CD8-positive, alpha-beta memory T cell (primary cell): ENCODE measurements at places on chromosomes 2 and 18.
A peak's percentile ranks its signal among the peaks of the same experiment; 100 is the strongest.

DNA sequence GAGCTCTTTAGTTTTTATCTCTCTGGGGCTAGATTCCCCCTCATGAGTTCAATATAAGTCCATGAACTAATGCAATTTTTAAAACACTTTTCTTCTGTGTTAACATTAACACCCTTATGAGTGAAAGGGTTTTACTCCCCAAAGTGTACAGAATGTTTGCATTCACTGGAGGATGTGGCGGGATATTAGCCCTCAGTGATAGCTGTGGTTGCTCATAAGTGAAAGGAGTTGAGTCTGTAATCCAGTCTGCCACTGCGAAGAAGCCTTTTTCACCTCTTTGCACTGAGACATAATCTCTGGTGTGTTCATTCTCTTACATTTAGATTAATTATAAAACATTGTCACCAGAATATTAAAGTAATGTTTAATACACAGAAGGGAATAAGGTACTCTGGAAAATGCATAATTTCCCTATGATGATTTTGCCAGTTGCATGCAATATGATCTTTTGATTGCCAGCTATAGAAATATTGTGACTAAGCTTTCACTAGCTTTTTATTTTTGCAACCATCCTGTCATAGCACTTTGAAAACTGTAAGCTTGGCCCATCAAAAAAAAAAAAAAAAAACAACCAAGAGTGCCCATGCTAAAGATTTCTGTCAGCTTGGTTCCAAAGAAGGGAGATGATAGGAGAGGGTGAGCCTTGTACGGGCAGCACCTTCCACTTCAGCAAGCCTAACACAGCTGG, 113.2 kb downstream of the BCL11A start:
- no peak for DNase-seq

- DNase-seq, result no peak
These were observed 49.1 kb downstream of the HDAC4 start for GRCh38 chr2:239351687-239352086.

DNA sequence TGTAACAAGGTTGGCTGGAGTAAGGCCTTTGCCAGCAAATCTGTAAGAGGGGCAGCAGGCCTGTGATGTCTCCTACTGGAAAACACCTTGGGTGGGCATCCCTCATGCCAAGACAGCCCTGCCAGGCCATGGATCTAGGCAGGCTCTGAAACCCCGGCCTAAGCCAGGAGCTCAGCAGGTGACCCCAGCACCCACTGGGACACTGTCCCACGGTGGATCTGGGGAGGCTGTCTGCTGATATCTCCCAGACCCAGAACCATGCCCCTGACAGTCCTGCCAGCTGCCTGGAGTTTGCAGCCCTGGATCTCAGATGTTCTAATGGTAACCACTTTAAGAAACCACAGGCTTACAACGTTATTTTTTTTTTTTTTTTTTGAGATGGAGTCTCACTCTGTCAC, 117.7 kb downstream of the ZNF516 start:
- DNase-seq, result no peak

GRCh38 chr2:171492664-171493063, 29.6 kb upstream of the CYBRD1 start:
- DNase-seq, result no peak

GRCh38 chr2:226467221-226467620, 332.4 kb downstream of the IRS1 start:
- DNase-seq, result no peak

DNA sequence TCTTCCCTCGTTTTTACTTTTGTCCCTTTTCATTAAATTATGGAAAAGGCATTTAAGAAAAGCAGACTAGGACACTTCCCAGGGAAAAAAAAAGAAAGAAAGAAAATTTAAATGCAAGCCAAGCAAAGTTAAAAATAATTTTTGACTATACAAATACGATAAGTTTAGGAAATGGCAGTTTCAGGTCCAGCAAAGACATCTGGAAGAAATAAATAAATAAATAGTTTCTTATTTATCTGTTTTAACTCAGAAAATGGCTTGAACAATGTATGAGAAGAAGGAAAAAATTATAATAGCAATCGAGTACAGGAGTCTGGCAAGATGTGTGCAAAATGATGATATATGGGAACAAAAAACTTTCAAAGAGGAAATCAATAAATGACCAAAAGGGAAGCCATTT, 114.6 kb upstream of the NCKAP5 start:
- no peak for DNase-seq

- no peak for DNase-seq
These were observed 23.9 kb upstream of the SCYGR5 start for GRCh38 chr2:227642656-227643055.

GRCh38 chr2:7289697-7290096, 372.5 kb downstream of the RNF144A start:
- DNase-seq, result no peak

DNA sequence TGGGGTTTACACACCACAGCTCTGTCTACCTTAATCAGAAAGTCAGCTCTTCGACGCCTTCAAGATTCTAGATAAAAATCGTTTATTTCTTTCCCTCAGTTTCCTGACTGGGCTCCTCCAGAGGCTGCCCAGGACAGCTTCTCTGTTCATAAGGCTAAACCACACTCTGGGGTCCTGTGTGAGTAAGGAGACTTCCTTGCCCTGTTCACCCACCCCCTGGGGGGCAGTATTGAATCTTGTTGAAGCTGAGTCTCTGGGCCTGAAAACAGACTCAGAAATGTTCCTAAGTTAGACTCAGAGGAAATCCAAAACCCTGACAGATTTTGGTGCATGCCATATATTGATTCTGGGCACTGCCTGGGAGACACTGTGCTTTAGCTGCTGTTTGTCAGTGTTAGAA, 43.0 kb downstream of the G6PC2 start:
- no peak for DNase-seq

GRCh38 chr2:155381436-155381835, 682.9 kb downstream of the KCNJ3 start:
- DNase-seq, result no peak

DNA sequence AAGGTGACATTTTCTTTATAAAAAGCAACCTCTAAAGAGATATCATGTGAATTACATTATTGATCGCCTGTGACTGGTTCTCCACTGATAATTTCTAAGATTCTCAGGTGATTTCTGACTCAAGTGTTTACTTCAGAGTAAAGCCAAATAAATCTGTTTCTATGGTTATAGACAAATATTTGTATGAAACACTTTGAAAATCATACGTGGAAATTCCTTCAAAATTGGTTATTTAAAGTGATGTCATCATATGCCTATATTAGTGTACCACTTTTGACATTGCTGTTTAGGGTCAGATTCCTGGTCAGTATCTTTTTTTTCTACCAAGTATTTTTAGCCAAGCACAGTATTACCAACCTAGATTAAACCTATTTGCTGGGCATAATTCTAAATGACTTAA, 881.3 kb upstream of the FAM98A start:
- no peak for DNase-seq

GRCh38 chr18:48206887-48207286, 202.3 kb downstream of the ZBTB7C start:
- no peak for DNase-seq

DNA sequence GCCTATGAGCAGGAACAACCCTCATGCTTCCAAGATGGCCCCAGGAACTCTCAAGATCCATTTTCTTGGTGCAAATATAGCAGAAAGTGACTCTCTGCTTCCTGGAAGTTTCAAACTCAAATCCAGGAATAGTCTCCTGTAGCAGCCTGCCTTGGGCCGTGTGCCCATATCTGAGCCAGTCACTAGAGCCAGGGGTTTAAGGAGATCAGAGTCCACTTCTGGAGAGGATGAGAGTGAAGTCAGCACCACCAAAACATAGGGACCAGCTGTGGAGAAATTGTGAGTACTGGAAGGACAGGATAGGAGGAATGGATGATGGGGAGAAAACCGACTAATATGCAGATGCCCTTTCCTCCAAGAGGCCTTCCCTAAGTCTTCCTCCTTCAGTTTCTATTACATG, 33.2 kb downstream of the PSD4 start:
- no peak for DNase-seq

- peak; percentile 0 for DNase-seq
These were observed 16.3 kb downstream of the CROCC2 start for GRCh38 chr2:240922245-240922981.

GRCh38 chr18:32157580-32157979, 32.3 kb upstream of the MEP1B start:
- no peak for DNase-seq

DNA sequence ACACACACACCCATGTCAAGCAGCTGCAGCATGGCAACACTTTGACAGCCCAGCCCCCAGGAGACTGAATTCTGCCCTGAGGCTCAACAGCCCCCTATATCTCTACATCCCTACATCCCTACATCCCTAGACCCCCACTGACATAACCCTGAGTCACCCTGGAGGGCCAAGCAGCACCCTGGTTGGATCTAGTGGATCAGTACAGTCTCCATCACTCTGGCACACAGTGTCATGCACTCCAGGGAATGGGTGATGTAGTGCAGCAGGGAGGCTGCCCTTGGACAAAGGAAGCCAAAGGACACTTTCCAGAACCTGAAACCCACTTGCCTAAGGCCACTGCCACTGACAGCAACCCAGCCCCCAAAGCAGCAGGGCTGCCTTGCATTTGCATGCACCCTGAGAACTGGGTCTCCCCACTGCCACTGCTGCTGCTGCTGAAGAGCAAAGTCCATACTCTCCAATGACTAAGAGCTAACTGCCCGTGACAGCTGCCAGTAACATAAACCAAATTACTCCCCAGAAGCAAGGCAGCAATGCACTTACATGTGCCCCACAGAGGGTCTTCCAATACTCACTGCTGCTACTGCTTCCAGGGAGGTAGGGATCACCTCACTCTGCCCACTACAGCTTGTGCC, 681.6 kb upstream of the KLHL29 start:
- no peak for DNase-seq

DNA sequence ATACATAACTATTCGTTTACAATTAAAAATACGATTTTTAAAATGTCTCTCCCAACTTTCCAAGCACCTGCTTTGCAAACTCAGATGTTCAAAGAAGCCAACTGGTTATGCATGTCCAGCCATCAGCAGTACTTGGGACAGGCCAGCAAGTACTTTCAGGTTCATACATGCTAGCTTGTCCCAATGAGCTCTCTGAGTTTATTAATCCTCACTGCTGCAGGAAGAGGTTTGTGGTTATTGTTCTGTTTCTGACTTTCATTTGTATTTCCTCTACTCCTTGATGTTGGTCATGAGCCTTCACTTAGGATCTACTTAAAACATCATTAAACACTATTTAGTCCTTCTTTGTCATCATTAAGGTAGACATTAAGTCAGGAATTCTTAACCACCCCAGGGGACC, 374.1 kb downstream of the LRATD1 start:
- DNase-seq, result no peak

DNA sequence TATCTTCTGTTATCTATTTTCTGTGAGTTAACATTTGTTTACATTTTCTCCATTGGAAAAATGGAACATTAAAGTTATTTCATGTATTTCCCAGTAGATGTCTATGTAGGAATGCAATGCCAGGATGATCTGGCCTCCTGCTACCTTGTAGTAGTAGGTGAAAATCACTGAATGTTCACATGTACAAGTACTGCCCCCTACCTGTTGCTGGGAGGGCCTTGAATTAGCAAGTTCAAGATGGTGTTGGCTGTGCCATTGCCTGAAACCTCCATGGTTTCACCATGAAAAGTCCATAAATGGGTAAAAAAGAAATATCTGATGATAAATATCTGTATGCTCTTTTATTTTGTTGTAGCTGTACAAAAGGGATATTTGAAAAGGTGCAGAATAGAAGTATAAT, 30.7 kb downstream of the XRCC5 start:
- DNase-seq, result peak; percentile 42
